Naive thymus-derived CD4-positive, alpha-beta T cell (primary cell): ENCODE measurements at places on chromosomes 7 and 10. TPM values are rescaled to one million over a fixed set of nuclear protein-coding genes. Genes with fewer than 3 reads are reported as not detected.
A peak's percentile ranks its signal among the peaks of the same experiment; 100 is the strongest.

DNA sequence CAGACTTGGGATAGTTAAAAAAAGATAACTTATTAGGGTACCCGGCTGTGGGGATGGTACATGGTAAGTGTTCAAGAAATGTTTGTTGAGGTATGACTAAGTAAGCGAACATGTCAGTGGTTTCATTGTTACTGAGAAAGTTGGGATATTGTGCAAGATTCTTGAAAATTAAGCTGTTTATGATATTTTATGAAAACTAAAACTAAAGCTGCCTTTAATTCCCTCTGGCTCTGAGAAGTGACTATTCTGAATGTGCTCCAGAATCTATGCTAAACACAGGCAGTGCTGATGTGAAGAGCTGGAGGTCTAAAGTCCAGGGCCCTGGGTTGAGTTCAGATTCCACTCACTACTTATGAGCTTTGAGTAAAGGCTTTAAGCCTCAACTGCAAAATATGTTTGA is 72.9 kb downstream of the AOAH start:
- no peaks in the 10 kb centered on the region for H3K27me3 ChIP-seq
- peaks cover 8% of the 10 kb centered on the region for H3K4me1 ChIP-seq
- H3K36me3 ChIP-seq: no peaks in the 10 kb centered on the region
- DNase-seq: no peak
- H3K4me3 ChIP-seq: no peak overlapping the region

GRCh38 chr7:156460858-156461627 is 179.5 kb upstream of the RNF32 start:
- H3K27me3 ChIP-seq: no peaks in the 10 kb centered on the region
- H3K4me1 ChIP-seq: no peaks in the 10 kb centered on the region
- H3K36me3 ChIP-seq: no peaks in the 10 kb centered on the region
- no peak overlapping the region for H3K4me3 ChIP-seq

Gene SEM1
- total RNA-seq: 42.5 TPM

Gene PRLHR
- not detected for total RNA-seq

DNA sequence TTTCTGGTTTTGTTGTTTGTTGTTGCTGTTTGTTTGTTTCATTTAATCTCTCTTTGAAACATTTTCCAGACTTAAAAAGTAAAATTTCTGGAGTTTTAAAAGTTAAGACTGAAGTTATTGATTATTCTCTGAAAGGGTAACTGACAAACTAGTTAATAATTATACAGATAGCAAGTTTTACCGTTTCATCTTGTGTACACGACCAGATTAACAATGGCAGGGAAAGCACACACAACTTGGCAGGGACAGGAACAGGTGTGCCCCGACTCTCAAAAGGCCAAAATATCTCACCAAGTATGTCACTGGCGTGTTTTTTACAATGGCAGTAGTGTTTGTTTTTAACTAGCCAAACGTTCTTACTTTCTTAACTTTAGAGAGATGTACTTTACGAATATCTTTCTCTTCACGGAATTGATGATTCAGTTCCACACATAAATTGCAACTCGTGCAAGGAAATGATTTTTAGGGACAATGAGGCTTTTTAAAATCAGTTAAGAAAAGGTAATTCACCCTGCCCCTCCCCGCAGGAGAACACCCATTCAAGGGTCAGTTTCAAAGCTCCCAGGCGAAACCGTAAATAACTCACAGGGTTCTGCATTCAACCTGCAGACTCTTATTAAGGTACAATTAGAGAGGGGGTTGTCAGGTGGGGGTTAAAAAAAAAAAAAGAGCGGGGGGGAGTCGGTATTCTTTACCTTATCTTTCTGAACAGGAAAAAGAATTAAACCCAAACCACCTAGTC is 3.5 kb downstream of the CTBP2 start:
- no peak overlapping the region for H3K27ac ChIP-seq
- no peak overlapping the region for H3K4me3 ChIP-seq
- H3K27me3 ChIP-seq: no peaks in the 10 kb centered on the region

GRCh38 chr10:20443094-20443493 is 454.0 kb downstream of the NEBL start:
- no peaks in the 10 kb centered on the region for H3K4me1 ChIP-seq
- H3K4me3 ChIP-seq: no peak overlapping the region
- H3K27me3 ChIP-seq: no peaks in the 10 kb centered on the region

- no peak for DNase-seq
- no peaks in the 10 kb centered on the region for H3K27me3 ChIP-seq
- no peaks in the 10 kb centered on the region for H3K36me3 ChIP-seq
- H3K4me3 ChIP-seq: no peak overlapping the region
These were observed 71.8 kb upstream of the LOXL4 start for GRCh38 chr10:98339799-98340198.

- no peak overlapping the region for H3K4me3 ChIP-seq
- DNase-seq: no peak
- H3K27ac ChIP-seq: no peak overlapping the region
These were observed 220.1 kb downstream of the PPP1R3A start for GRCh38 chr7:113698556-113699220.

Gene CLRN3
- total RNA-seq: not detected

Gene AKR1C1
- 3.4 TPM for total RNA-seq

- no peaks in the 10 kb centered on the region for H3K27me3 ChIP-seq
- no peaks in the 10 kb centered on the region for H3K36me3 ChIP-seq
- H3K4me1 ChIP-seq: peaks cover 20% of the 10 kb centered on the region
These were observed 2.4 kb downstream of the UBE2H start for GRCh38 chr7:129950191-129950932.

GRCh38 chr10:30671026-30671616 is 41.6 kb upstream of the LYZL2 start:
- no peaks in the 10 kb centered on the region for H3K27me3 ChIP-seq
- peak; percentile 15 for DNase-seq
- H3K4me1 ChIP-seq: no peaks in the 10 kb centered on the region
- H3K36me3 ChIP-seq: no peaks in the 10 kb centered on the region

- no peaks in the 10 kb centered on the region for H3K4me1 ChIP-seq
- no peak overlapping the region for H3K27ac ChIP-seq
- DNase-seq: no peak
- no peak overlapping the region for H3K4me3 ChIP-seq
These were observed 582 bp downstream of the STEAP2 start for GRCh38 chr7:90212149-90212495.

Gene MSMB
- total RNA-seq: not detected

GRCh38 chr7:131548371-131548770 is 8.1 kb downstream of the PODXL start:
- H3K27me3 ChIP-seq: no peaks in the 10 kb centered on the region
- DNase-seq: no peak
- H3K4me3 ChIP-seq: no peak overlapping the region
- no peak overlapping the region for H3K27ac ChIP-seq
- no peaks in the 10 kb centered on the region for H3K36me3 ChIP-seq

Gene ARMC3
- not detected for total RNA-seq

GRCh38 chr10:78203915-78204818 is 170.5 kb downstream of the RPS24 start:
- no peak overlapping the region for H3K27ac ChIP-seq
- no peak overlapping the region for H3K4me3 ChIP-seq
- H3K27me3 ChIP-seq: no peaks in the 10 kb centered on the region
- H3K36me3 ChIP-seq: no peaks in the 10 kb centered on the region

Gene C10orf143
- 10.2 TPM for total RNA-seq

Gene EXOC4
- 77.8 and 82.9 TPM in 2 replicates for total RNA-seq

DNA sequence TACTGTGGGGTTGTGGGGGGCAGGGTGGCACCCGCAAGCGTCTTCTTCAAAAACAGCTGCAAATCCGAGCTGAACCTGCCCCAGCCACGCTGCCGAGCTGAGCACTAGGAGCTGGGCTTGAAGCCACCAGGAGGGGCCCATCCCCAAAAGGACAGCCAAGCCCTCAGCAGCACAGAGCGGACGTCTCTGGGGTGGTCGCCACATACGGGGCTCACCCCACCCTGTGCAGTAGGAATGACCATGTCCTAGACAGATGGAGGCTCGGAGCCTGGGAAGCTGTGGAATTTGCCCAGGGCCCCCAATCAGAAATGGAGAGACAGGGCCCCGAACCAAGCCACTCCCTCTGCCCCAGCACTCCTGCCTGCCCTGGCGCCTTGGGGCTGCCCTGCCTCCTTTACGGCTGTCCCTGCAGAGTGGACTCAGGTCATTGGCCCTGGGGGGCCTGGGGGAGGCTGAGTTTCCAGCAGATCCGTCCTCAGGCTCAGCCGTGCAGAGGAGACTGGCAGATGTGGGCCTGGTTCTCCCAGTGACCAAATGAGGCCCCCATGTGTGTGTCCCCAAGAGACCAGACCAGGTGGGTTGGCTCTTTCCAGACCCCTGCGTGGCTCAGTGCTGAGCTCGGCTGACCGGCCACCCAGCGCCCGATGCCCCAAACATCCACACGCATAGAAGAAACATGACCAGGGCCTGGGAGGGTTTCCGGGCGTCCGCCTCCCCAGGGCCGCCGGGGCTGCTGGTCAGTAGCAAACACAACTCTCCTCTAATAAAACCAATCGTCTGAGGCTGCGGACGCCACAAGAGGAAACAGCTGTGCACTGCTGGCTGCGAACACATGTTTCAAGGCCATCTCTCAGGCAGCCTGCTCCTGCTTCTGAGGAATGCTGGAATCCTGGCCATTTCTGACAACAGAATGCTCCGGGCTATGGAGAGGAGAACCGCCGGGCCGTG is 54.9 kb downstream of the PDGFA start:
- no peaks in the 10 kb centered on the region for H3K27me3 ChIP-seq
- no peak overlapping the region for H3K27ac ChIP-seq
- DNase-seq: no peak
- no peaks in the 10 kb centered on the region for H3K4me1 ChIP-seq
- no peaks in the 10 kb centered on the region for H3K36me3 ChIP-seq
- H3K4me3 ChIP-seq: no peak overlapping the region

- no peaks in the 10 kb centered on the region for H3K4me1 ChIP-seq
- no peak overlapping the region for H3K4me3 ChIP-seq
- no peaks in the 10 kb centered on the region for H3K36me3 ChIP-seq
- no peaks in the 10 kb centered on the region for H3K27me3 ChIP-seq
These were observed 25.2 kb downstream of the PHTF2 start for GRCh38 chr7:77823787-77824186.

DNA sequence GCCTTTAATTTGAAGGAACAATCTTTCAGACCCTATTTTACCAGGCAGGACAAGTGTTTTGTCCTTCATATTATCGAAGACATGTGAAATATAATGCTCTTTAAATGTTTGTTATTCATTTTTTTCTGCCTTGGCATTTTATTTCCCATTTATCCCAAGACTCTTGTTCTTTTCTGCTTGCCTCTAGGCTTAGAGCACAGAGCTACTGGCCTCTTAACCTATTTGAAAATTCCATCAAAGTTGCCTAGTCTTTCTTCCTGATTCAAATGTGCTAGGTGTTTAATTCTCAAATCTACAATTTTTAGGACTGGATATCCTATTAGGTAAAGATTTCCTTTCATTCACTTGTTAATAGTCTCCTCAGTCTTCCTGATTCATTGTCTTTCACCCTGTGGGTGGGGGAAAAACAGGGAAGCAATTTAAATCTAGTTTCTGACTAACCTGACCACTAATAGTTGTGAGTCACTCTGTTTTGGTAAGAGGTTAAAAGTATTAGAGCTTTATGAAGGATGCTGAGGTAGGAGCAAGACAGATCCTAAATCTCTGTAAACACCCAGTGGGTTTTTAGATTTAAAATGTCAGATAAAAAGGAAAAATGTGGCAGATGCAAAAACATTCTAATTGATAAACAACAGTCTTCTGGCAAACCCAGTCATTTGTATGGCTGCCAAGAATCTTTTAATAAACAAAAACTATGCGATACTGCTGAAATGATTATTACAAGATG is 1.5 kb downstream of the LIPK start:
- H3K27ac ChIP-seq: no peak overlapping the region
- no peak overlapping the region for H3K4me3 ChIP-seq
- H3K27me3 ChIP-seq: no peaks in the 10 kb centered on the region
- no peak for DNase-seq
- H3K36me3 ChIP-seq: no peaks in the 10 kb centered on the region

- no peaks in the 10 kb centered on the region for H3K27me3 ChIP-seq
- H3K27ac ChIP-seq: no peak overlapping the region
- H3K4me3 ChIP-seq: no peak overlapping the region
- no peak for DNase-seq
These were observed 17.2 kb downstream of the SAP25 start for GRCh38 chr7:100556541-100556940.

GRCh38 chr7:130650611-130651120 is 17.9 kb downstream of the COPG2 start:
- DNase-seq: no peak
- no peak overlapping the region for H3K27ac ChIP-seq
- H3K4me1 ChIP-seq: no peaks in the 10 kb centered on the region
- H3K36me3 ChIP-seq: no peaks in the 10 kb centered on the region
- no peaks in the 10 kb centered on the region for H3K27me3 ChIP-seq

DNA sequence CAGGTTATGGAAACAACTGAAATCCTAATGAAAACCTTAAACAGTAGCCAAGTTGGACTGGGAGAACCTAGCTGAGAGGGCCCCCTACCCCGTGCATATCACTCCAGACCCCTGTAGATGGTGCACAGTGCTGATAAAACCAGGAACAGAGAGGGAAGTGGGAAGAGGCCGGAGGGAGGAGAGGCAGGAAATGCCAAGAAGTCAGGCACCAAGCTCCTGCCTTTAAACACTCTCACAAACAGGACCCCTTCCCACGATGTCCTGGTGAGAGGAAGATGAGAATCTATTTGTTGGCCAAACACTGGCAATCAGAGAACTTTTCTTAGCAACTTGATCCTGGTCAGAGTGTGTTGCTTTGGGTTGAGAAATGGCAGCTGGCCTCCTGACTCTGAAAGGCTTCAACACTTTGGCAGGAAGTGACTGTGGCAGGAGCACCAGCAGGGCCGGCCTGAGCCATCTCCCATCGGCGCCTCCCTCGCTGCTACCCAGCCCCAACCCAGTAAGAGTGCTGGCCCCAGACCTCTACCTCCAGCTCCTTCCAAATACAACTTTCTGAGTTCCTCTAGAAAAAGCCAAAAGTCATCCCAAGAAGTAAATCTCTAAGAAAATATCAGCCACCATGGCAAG is 39.5 kb downstream of the GSDME start:
- DNase-seq: no peak
- no peak overlapping the region for H3K4me3 ChIP-seq
- no peak overlapping the region for H3K27ac ChIP-seq
- H3K36me3 ChIP-seq: no peaks in the 10 kb centered on the region
- no peaks in the 10 kb centered on the region for H3K4me1 ChIP-seq

DNA sequence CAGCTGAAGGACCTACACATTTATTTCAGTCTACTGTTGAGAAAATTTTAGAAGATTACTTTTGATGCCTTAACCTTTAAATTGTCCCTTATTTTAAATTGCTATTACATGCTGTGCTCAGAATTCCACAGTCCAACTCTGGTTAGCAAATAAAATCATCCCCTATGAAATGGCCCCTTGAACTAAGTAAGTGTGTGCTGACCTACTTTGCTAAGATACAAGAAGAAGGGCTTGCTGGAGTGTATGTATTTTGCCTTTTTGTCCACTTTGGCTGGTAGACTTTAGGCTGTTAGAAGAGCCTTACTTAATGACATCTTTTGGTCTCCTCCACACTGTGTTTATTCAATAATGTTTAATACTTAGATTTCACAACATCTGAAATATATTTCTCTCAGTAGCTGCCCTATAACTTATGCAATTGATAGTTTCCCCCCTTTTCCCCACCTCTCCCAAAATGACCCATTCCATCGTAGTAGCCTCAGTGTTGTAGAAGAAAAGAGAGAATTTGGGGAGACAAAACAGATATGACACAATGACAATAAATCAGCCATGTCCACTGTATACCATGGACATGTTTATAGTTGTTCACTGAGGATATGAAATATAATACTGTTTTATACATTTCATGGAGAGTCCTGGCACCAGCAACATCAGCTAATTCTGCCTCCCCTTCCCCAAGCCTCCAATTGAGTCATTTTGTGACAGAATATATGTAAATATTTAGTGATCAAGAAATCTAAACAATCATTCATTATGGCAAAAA is 107.8 kb upstream of the ASAH2 start:
- H3K27ac ChIP-seq: no peak overlapping the region
- H3K4me3 ChIP-seq: no peak overlapping the region
- no peaks in the 10 kb centered on the region for H3K27me3 ChIP-seq
- DNase-seq: no peak
- H3K36me3 ChIP-seq: no peaks in the 10 kb centered on the region
- no peaks in the 10 kb centered on the region for H3K4me1 ChIP-seq
